ENCODE measurements at places on chromosomes 5 and 9. TPM values are rescaled to one million over a fixed set of nuclear protein-coding genes. Genes with fewer than 3 reads are reported as not detected.

PPP1R26 gene
- total RNA-seq, result 27.9 TPM

F2RL1 gene
- total RNA-seq, result 5.7 TPM

CYLC2 gene
- not detected for total RNA-seq

CATSPER3 gene
- total RNA-seq, result 1.1 TPM

PCSK5 gene
- total RNA-seq, result 13.5 TPM

DEPDC1B gene
- 14.7 TPM for total RNA-seq

PDE6A gene
- 0.18 TPM for total RNA-seq

FOCAD gene
- 78.0 TPM for total RNA-seq

GARIN3 gene
- total RNA-seq, result not detected

ZFP2 gene
- 4.0 TPM for total RNA-seq

ARRDC3 gene
- total RNA-seq, result 49.9 TPM

HK3 gene
- 0.60 TPM for total RNA-seq

CDH9 gene
- 1.2 TPM for total RNA-seq

PHF24 gene
- total RNA-seq, result 0.62 TPM
